ENCODE measurements at places on chromosomes 16 and 17.

GRCh38 chr16:53673189-53673588 is 30.5 kb downstream of the RPGRIP1L start:
- no peak for DNase-seq

- DNase-seq = peak; percentile 33
Observed at GRCh38 chr17:41824086-41824485, 11.3 kb downstream of the FKBP10 start.

- DNase-seq = no peak
Observed at GRCh38 chr16:87721622-87722585, 43.9 kb downstream of the KLHDC4 start.

GRCh38 chr17:16466407-16466806 is 25.6 kb downstream of the LRRC75A start:
- DNase-seq = no peak

GRCh38 chr17:46978489-46979146 is 435 bp downstream of the RPRML start:
- DNase-seq = no peak

DNA sequence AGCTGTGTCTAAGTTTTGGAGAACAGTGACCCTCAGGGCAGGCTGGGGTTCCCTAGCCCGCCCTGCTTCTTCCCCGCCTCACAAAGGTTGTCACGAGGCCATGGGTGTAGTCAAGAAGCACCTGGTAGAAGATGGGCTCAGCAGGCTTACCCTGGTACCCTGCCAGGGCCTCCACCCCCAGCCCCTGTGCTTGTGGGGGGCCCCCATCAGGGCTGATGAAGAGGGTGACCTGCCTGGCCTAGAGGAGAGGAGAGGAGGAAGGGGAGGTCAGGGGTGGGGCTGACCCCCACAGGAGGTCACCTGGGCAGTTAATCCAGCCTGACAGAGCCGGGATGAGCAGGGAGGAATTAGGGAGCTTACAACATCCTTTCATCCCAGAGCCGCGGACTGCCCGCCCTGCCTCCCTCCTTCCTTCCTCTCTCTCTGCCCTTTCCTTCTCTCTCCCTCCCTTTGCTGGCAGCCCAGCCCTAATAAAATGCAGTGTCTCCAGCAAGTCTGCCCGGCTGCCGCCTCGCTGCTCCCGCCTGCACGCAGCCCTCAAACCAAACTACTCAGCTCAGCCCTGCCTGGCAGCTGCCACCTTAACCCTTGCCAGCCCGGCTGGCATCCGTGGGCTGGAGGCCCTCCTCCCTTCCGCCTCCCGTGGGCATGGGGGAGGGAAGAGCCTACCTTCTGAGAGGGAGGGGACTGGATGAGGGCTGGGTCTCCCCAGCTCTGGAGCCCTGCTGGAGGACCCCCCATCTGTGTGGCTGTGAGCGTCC is 7.2 kb downstream of the DLX3 start:
- DNase-seq = peak; percentile 74

GRCh38 chr17:16945136-16945482 is 26.8 kb downstream of the TNFRSF13B start:
- no peak for DNase-seq

DNA sequence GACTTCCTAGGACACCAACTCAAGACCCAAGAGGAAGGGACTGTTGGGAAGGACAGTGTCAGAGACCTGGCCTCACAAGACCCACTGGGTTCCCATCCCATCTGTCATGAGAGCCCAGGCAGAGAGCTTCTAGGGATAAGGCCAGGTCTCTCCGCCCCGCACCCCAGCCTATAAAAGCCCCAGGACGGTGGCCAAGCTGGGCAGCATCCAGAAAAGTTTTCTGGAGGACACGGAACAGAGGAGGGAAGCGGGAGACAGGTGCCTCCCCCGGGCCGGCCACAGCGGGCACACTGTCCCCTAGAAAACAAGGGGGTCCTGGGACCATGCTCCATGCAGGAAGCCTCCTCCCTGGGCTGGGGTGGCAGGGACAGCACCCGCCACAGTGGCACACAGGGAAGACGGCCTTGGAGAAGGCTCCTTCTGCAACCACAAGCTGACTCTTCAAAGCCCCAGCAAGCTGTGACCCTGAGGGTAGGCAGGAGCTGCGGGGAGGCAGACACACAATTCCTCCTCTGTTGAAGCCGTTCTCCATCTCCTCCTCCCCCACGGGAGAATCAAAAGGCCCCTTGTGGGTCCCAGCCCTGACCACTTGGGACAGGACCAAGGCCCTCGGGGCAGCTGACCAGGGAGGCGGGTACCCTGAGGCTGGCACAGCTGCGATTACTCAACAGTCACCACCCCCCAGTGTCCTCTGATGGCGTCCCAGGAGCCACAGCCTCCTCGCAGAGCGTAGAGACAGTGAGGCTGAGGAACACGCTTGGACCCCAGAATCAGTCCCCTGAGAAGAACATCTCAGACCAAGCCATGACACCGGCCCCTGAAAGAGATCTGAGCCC is 26.1 kb downstream of the TRPV3 start:
- no peak for DNase-seq

DNA sequence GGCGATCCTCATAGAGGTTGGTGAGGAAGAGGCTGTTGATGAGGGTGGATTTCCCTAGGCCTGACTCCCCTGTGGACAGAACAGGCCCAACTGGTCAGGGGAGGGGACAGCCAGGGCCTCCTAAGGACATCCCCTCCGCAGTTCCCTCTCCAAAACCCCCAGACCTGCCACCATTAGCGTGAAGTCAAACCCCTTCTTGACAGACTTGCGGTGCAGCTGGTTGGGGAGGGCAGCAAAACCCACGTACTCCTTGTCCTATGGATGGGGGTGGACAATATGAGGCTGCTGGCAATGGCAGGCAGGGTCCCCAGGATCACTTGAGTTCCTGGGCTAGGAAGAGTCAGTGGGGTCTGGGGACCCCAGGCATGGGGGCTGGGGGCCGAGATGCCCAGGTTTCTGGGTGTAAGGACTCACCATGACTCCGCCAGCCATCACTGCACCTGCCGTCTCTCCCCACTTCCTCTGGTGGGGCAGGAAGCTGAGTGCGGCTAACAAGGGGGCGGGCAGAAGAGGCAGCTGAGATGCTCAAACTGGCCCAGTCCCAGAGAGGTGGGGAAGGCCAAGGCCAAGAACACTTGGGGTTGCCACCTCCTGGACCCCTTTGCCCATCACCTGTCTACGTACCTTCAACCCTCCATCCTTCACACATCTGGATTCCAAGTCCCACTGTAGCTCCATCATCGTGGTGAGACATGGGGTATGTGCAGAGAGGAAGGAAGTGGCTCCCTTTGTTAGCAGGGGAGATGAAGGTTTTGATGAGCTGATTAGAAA is at the start of gene SEPTIN1:
Gene SEPTIN1 (minus strand): TSS at position 451 of the 771 bp plus-strand sequence. CDS start 19 bp downstream, at position 432.
- no peak for DNase-seq

DNA sequence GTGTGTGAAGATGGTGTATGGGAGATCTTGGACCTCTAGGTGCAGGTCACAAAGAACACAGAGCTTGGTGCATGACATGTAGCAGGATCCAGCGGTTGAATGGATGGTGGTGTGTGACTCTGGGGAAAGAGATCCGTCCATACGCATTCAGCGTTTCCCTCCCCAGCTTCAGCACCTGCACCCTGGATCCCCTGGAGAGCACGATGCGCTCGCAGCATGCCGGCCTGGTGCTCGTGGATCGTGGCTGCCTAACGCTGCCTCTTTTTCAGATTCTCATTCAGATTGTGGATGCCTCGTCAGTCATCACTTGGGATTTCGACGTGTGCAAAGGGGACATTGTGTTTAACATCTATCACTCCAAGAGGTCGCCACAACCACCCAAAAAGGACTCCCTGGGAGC is 70.9 kb downstream of the SEC14L1 start:
- DNase-seq = no peak

DNA sequence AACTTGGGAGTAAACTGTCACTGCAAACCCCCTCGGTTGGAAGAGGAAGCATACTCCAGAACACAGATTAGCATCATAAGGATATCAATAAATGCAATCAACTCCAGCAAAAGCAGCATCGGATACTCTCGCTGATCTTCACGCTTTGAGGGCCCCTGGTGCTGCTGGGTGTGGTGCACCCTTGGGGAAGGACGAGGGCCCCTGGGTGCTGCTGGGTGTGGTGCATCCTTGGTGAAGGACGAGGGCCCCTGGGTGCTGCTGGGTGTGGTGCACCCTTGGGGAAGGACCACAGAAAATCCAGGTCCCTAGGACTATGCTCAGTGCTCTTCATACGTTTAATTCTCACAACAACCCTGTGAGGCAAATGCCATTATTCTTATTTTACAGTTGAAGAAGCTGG is 54.2 kb downstream of the VPS53 start:
- no peak for DNase-seq

GRCh38 chr16:64589836-64590235 is 532.0 kb downstream of the CDH11 start:
- no peak for DNase-seq

- no peak for DNase-seq
Observed at GRCh38 chr17:66275651-66276050, 26.8 kb upstream of the PRKCA start.

GRCh38 chr17:81159611-81160265 is 5.6 kb upstream of the PVALEF start:
- DNase-seq = no peak

DNA sequence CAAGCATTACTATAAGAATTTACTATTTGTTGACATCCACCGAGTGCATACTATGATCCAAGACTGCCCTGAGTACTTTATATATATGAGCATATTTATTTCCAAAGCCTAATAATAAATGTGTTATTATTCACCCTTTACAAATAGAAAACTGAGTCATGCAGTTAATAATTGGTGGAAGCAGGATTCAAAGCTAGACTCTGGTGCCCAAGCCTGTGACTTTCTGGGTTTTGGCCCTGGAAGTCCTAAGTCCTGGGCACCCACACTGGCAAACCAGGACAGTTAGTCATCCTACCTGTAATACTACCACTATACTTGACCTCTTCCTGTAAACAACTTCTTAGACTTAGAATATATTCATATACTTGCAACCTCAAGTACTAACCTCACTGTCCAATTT is 257.4 kb upstream of the IRX5 start:
- no peak for DNase-seq

GRCh38 chr17:36068524-36068923 is 4.5 kb downstream of the CCL18 start:
- no peak for DNase-seq

GRCh38 chr16:88818575-88818874 is 6.8 kb upstream of the APRT start:
- DNase-seq = no peak

GRCh38 chr17:20281860-20282259 is 185.5 kb downstream of the LGALS9B start:
- peak; percentile 3 for DNase-seq

DNA sequence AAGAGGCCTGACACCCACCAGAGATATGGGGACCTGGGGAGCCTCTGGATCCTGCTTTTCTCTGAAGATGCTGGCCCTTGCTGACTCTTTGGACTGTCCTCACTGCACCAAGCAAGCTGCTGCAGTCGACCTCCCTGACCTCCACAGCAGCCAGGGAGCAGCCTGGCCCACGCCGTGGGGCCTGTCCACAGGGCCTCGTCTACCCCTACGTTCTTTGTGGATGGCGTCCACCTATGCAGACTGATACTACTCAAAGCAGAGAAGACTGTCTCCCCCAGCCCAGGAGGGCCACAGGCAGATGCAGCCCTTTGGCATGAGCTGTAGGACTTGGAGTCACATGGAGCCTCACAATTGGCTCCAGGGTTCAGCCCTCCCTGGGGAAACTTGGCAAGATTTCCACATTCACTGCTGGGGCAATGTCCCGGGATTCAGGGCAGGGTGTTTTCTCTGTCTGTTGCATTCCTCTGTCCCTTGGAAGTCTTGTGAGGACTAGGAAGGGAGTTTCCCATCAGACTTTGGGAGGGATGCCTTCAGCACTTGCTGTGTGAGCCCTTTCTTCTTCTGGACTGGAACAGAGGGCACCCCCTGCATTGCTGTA is 152.2 kb downstream of the NTN1 start:
- peak; percentile 5 for DNase-seq

DNA sequence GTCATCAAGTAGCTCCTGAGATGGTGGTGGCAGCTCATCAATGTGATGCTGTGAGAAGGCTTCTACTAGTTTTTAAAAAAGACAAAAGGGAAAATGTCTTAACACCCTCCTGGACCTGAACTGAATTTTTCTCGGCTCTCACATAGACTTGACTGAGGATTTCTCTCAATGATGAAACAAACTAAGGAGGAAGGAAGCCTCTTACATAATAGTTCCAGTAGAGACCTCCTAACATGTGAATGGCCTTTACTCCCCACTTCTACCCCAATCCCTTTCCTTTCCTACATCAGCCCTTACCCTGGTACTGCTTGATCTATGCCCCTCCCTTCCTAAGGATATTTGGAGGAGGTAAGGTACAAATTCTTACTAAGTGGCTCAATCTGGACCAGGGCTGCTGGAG is 54.8 kb upstream of the MTMR4 start:
- no peak for DNase-seq

- DNase-seq = no peak
Observed at GRCh38 chr16:336269-336668, 16.3 kb downstream of the AXIN1 start.

GRCh38 chr16:24440306-24440705 is 99.1 kb upstream of the RBBP6 start:
- no peak for DNase-seq

GRCh38 chr17:68748381-68748780 is 147.2 kb upstream of the FAM20A start:
- DNase-seq = no peak

- no peak for DNase-seq
Observed at GRCh38 chr17:75301049-75301448, 11.8 kb upstream of the SLC25A19 start.

DNA sequence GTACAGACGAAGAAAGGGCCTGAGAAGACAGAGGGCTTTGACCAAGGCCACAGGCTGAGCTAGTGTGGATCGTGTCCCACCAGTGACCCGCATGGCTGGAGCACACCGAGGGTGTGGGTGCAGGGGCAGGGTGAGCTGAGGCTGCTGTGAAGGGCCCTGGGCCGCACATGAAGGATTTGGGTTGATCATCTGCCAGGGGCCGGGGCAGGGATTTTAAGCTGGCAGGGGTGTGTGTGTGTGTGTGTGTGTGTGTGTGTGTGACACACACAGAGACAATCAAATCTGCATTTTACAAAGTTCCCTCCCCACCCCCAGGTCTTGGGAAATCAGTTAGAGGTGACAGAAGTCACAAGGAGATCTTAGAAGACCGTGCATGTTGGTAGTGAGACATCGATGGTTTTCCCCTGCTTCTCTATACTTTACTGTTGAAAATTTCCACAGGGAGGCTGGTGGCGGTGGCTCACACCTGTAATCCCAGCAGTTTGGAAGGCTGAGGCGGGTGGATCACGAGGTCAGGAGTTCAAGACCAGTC is 65.2 kb downstream of the SRCIN1 start:
- DNase-seq = no peak

- no peak for DNase-seq
Observed at GRCh38 chr16:30354423-30355143, 525 bp downstream of the CD2BP2 start.

DNA sequence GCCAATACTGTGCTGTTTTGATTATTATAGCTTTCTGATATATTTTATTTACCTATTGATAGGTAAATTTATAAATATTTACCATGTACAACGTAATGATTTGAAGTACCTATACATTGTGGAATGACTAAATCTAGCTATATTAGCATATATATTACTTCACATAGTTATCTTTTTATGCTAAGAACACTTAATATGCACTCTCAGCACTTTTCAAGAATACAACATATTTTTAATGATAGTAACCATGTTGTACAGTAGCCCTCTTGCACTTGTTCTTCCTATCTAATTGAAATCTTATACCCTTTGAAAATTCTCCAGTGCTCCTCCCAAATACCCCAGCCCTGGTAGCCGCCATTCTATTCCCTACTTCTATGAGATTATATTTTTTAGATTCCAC is 604.0 kb upstream of the KIF2B start:
- no peak for DNase-seq
